DMS79 treated with DMSO at 0.1 percent for 48 hours (cell line): ENCODE measurements at places on chromosomes 11 and 22.
A peak's percentile ranks its signal among the peaks of the same experiment; 100 is the strongest.

- no peak for DNase-seq
Observed at GRCh38 chr11:6695377-6695776, 12.2 kb upstream of the MRPL17 start.

GRCh38 chr11:122732342-122733315 is 77.1 kb downstream of the UBASH3B start:
- no peak for DNase-seq

DNA sequence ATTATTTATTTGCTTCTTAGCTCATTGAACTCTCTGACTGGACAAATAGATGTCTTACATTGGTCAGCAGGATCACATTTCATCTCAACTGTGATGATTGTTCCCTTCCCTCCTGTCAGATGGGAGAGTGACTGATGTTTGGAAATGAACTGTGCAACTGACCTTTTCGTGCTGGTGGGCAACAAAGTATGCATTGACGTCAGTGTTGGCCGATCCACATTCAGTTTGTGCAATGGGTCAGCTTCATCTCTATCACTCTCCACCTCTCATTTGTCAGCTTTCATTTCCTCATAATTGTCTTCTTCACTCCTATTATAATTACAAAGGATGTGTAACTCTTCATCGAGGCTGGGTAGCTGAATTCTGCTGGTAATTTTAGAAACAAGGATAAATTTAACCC is 71.3 kb downstream of the PPP2R1B start:
- DNase-seq, result no peak

GRCh38 chr11:46759196-46759595 is 40.2 kb downstream of the F2 start:
- DNase-seq, result no peak

- peak; percentile 73 for DNase-seq
Observed at GRCh38 chr22:37607010-37607934, 1.4 kb upstream of the GGA1 start.

- no peak for DNase-seq
Observed at GRCh38 chr11:65866509-65867283, 5.9 kb downstream of the EFEMP2 start.

DNA sequence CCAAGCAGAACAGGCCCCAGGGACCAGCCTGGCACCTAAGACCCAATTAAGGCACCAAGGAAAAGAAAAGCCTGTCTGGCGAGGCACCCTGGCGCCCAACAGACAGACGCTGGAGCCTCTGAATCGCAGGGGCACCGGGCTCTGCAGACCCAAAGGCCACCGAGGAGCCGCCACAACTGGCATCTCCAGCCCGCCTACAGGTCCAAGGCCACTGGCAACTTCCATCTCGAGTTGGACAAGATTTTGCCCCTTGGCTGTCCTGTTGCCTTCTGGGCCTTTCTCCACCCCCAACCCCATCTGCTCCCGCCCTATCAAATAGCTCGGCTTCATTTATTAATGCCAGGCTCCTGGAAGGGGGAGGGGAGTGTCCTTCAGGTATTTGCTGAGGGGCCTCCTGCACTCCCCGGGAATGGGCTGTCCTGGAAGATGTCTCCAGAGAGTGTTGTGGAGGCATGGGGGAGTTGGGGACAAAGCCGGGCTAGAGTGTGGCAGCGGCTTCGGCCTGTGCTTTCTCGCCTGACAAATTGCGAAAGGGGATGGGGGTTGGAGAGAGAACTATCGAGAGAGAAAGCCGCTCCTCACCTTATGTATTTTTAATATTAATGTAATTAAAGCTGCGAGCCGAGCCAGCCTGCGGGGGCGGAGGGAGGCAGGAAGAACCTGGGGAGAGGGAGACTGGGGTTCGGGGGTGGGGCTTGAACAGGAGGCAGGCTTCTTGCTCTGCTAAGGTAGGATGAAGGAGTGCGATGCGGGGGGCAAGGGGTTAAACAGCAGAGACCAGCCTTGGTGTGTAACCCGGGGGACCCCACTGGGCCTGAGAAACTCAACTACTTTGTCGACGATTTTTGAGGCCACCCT is 2.0 kb downstream of the DSCAML1 start:
- peak; percentile 51 for DNase-seq

GRCh38 chr11:45856044-45856468 is 8.8 kb downstream of the CRY2 start:
- DNase-seq, result no peak

DNA sequence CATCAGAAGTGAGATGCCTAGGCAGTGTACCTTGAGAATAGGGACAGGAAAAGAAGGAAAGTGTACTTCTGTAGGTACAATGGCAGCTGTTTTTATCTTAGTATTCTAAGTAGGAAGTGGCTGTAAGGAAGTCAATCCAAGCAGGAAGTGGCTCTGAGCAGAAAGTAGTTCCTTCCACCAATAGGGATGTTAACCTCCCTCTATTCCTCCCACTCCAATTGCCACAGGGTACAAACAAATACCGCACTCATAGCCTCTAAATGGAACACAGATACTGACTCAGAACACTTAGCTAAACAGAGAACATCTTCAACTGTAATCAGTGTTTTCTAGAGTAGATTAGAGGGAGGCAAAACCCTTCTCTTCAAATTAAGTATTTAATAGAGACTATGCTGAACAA is 10.6 kb downstream of the LRRC55 start:
- DNase-seq, result no peak

- no peak for DNase-seq
Observed at GRCh38 chr11:74846770-74847169, 98.1 kb downstream of the RNF169 start.

DNA sequence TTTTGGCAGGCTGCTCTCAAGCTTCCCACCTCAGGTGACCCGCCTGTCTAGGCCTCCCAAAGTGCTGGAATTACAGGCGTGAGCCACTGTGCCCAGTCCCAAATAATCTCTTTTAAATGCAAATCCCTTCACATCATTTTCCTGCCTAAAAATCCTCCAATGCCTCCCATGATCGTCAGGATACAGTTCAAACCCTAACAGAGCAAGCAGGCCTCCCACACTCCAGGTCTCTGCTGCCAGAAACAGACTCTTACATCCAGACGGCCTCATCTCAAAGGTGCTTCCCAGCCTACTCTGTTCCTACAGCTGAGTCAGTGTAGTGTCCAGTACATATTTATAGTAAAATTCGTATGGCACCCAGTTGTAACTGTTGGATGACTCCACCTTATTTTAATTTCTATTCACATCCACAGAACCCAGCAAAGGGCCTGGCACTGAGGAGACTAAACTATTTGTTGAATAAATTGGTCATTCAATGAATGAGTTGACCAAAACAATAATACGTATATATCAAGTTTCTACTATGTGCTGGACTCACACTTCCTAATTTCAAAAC is 8.2 kb downstream of the SIRT3 start:
- DNase-seq, result no peak

DNA sequence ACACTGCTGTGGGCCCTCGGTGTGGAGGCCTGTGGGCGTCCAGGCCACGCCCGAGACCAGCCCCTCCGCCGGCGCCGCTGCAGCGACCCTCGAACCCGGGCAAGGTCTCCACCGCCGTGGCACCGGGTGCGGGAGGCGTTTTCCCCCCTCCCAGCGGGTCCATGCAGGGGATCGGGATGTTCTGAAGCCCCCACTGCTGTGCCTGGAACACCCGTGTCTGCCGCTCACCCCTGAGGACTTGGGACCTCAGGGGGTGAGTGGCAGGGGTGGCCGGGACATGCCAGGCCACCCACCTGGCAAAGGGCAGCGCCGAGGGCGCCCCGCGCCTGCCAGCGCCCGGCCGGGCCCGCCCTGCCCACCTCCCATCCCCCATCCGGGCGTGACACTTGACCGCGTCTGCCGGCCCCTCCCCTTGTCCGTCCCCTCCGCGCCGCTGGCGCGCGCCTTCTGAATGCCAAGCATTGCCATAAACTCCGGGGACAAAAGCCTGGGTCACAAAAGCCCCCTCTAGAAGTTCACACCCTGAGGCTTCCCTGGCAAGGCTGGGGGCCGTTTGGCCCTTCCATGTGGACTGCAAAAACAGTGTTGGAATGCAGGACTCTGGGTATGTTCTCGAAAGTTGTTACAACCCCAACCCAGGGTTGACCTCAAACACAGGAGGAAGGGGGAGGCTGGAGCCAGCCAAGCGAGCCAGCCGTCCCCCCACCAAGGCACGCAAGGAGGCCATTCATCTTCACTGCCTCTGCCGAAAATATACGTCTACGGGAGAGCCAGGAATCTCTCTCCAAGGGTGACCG is 819 bp upstream of the KCNQ1OT1 start:
- DNase-seq, result peak; percentile 25

GRCh38 chr11:10809373-10810160 is 841 bp upstream of the EIF4G2 start:
- DNase-seq, result peak; percentile 45

DNA sequence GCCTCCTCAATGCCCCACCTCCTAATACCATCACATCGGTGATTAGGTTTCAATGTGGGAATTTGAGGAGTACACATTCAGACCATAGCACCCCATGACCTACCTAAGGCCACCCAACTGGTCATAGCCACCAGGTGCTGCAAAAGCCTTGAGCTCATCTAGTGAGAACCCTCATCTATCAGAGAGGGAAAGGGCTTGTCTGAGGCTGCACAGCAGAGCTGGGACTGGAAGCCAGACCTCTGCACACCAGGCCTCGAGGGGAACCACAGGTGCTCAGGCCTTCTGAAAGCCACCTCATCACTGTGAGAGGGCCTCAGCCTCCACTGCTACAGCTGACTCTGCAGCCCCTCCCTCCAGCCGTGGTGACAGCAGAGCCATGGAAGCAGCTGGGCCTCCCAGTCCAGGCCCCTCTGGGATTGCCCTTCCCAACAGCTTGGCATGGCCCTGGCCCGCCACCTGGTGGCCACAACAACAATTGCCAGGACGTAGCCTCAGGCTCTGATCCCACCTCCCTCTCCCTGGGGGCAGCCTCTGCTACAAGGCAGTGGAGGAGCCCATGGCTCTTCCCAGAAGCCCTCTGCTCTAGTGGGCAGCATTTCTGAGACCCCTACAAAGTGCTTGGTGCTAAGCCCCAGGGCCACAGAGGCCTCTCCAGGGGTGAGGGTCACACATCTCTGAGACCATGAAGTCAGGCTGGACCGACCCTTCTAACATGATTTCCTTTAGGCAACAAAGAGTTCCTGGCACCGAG is 41.0 kb upstream of the PRDM11 start:
- peak; percentile 66 for DNase-seq

- no peak for DNase-seq
Observed at GRCh38 chr11:130631119-130631518, 182.7 kb downstream of the ADAMTS15 start.

GRCh38 chr11:87832211-87832610 is 343.0 kb downstream of the RAB38 start:
- DNase-seq, result no peak

DNA sequence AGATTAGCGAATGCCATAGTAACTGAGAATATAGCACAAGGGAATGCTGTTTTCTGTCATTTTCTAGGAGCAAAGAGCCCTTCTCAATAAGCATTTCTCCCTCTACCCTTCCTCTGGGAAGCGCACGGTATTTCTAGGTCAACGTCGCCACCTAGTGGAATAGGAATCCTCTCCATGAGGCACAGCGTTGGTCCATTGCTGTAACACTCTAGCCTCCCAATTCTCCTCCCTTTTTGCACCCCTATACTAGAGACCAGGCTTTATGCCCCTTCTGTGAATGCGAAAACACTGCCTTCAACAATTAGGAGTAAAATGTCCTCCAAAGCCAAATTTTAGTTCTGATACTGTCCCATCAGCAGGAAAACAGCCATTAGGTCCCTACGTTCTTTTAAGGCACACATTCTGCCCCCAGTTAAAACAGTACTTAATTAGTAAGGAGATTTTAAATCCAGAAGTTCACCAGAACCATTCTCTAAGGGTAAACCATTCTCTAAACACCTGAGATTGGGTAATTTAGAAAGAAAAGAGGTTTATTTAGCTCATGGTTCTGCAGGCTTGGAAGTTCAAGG is 12.8 kb upstream of the HYLS1 start:
- DNase-seq, result peak; percentile 85

DNA sequence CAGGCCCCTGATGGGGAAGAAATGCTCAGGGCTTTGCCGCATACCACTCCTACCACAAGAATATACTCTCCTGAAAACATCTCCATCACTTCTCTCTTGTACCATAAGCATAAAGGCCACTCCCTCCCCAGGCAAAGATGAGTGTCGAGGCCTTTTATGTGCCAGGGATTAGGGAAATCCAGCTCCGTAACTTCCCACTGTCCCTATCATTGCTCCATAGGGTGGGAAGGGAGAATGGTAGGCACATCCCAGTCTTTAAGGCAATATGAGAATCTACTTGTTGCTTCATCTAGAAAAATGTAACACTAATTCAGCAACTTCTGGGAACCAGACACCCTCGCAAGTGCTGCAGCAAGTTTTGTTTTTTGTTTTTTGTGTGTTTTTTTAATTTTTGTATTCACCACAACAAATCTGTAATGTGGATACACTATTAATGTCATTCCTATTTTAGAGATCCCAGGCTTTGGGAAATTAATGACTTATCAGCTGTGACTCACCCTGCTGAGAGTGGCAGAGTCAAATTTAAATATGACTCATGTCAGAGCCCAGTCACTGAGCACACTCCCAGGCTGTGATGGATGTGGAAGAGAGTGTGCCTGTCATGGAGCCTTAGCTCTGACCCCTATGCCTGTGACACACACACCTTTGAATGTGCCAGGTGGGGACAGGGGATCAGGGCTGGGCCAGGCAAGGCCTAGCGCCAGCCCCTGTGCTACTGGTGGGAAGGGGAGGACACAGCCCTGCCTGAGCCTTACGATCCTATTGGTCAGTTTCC is 23.4 kb downstream of the PANX1 start:
- no peak for DNase-seq

GRCh38 chr22:49371325-49372110 is 456.2 kb downstream of the BRD1 start:
- DNase-seq, result no peak

DNA sequence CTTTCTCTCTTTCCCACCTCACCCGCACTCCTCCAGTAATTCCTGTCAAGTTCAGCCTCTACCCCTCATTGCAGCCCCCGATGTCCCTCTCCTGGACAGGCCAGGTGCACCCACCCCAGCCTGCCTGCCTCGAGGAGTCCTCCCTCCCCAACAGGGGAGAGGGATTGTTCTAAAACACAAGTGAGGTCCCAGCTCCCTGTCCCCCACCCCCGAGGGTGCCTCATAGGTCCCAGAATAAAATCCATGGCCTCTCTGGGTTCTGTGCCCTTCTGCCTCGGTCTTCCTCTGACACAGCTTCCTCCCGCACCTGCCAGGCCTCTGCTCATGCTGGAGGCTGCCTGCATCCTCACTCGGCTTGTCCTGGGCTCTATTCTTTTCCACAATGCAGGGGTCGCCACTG is 720.1 kb downstream of the BRD1 start:
- no peak for DNase-seq

GRCh38 chr22:38863531-38864131 is 8.4 kb downstream of the CBX6 start:
- DNase-seq, result no peak

GRCh38 chr22:38164551-38164918 is 17.1 kb downstream of the PLA2G6 start:
- no peak for DNase-seq
